Effector CD4-positive, alpha-beta T cell (primary cell): ENCODE measurements at places on chromosomes 6 and 20.

DNA sequence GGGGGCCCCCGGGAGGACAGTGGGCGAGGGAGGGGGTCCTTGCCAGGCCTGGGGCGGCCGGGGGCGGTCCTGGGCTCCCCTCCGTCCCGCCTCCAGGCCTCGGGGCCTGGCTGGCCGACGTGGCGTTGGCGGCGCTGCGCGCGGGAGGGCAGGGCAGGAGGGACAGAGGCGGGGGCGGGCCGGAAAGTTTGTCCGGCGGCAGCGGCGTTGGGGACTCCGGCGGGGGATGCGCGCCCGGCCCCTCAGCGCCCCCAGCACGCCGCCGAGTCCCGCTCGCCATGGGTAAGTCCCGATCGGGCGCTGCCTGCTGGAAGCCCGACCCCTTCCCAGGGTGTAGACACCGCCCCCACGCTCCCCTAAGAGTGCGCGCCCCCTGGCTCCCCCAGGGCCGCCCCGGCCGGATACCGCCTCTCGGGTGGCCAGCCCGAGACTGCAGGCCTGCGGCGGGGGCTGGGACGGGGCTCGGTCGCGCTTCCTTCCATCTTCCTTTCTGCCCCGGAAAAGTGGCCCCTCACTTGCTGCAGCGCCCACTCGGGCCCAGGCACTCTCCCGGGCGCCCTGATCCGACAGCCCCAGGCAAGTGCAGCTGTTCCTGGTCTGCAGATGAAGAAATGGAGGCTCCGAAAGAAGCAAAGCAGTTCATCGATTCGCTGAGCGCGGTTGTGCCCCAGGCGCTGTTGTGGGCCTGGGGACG lies at the start of gene SLC2A10:
TSS of gene SLC2A10 (plus strand) at position 191 of the 694 bp plus-strand sequence. CDS start at position 279, 88 bp downstream.
- no peak for DNase-seq

- DNase-seq = no peak
Measured at GRCh38 chr20:1804554-1804956, 90.7 kb upstream of the SIRPA start.

GRCh38 chr6:122641819-122642218 lies 31.6 kb downstream of the PKIB start:
- DNase-seq = no peak

GRCh38 chr6:37025621-37026466 lies 20.4 kb downstream of the FGD2 start:
- DNase-seq = no peak

GRCh38 chr20:6765469-6766058 lies 1.9 kb upstream of the BMP2 start:
- DNase-seq = no peak
